ENCODE measurements at places on chromosomes 7 and 10.

GRCh38 chr7:30971440-30971839 lies 7.7 kb downstream of the GHRHR start:
- no peak for DNase-seq

DNA sequence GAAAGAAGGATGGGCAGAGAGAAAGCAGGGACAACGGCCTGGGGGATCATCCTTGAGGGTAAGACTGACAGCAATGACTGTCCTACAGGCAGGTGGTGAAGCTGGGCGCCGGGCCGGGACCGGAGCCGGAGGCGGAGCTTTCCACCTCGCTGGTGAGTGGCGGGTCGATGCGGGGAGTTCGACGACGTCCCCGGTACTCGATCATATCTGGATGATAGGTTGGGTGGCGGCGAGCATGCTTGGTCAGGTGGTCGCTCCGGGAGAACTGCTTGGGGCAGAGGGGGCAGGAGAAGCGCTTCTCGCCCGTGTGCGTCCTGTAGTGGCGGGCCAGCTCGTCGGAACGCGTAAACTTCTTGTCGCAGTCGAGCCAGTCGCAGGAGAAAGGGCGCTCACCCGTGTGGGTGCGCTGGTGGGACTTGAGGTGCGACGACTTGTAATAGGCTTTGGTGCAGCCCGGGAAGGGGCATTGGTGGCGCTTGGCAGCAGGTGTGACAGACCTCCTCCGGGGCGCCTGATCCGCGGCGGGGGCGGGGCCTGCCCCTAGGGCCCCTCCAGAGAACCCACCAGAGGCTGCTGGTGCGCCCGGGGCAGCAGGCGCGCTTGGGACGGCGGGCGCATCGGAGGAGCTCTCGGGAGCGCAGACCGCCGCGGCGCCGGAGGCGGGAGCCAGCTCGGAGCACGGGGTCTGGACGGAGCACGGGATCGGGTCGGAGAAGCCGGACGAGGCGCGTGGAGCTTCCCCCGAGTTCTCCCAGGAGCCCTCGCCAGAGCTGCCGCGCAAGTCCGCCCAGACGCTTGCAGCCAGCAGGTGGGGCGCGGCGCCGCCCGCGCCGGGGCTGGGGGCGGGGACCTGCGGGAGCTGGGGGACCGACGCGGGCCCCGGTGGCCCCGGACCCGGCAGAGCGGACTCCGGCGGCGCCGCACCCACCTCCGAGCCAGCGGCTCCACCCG lies 752 bp downstream of the KLF14 start:
- peak; percentile 31 for DNase-seq

DNA sequence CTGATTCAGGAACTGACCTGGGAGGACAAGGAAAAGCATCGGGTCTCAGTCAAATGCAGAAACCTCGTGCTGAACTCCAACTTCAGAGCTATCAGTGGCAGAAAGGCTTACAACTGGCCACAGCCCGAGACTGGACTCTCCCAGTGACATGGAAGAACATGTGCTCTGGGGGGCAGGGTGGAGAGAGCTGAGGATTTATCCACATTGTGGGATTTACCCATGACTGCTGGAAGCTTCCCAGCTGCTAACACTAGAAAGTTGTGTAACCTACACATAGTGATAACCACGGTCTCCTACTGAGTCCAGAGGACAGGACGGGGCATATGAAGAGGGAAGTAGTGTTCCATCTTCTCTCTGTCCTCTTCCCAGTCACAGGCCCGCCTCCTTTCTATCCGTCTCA lies 103.4 kb downstream of the ITIH5 start:
- DNase-seq, result peak; percentile 20

- no peak for DNase-seq
Measured at GRCh38 chr10:24834869-24835268, 111.2 kb upstream of the ARHGAP21 start.

DNA sequence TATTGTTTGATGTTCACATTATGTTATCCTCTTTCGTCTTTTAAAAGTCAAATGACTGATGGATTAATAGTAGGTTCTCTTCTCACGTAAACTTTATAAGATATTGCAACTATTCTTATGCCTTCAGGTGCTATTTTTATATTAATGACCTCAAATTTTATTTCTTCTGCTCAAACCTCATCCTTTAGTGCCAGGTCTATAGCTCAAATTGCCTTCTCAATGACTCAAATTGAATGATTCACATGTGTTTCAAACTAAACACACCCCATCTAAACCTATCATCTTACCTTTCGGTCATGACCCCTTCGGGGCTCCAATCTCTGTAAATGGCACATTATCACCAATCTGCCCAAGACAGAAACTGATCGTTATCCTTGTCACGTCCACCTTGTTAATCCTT lies 22.0 kb upstream of the LIPF start:
- no peak for DNase-seq

GRCh38 chr10:103154521-103155299 lies 38.4 kb downstream of the NT5C2 start:
- no peak for DNase-seq

DNA sequence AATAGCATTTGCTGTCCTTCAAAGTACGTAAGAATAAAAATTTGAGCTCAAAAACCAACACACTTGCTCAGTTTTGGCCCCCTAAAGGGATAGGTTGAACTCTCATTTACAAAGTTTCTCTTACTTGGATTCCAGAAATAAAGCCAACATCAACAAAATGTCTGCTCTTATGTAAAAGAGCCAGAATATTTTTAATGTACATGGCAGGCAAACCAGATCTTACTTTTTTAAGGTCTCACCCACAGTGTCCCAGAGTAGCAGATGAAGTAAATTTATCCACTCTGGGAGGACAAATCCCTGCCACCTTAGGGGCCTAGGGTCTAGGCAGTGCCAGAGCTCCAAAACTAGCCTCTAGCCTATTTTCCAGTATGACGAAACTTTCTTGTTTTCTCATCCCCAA lies 159.6 kb downstream of the SKAP2 start:
- no peak for DNase-seq

GRCh38 chr10:111706331-111706730 lies 477.2 kb downstream of the GPAM start:
- no peak for DNase-seq

GRCh38 chr7:135930565-135931461 lies 46.3 kb downstream of the MTPN start:
- DNase-seq, result peak; percentile 30

DNA sequence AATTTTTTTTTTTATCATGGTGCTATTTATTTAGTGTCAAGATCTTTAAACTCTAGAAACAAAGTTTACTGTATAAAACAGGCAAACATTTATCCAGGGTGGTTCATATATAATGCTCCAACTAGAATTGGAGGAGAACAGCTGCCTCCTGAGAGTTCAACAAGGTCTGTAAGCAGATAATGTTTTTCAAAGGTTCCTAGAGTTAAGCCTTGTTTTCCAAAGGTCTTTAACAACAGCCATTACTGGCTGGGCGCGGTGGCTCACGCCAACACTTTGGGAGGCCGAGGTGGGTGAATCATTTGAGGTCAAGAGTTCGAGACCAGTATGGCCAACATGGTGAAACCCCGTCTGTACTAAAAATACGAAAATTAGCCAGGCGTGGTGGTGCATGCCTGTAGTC lies 316.7 kb downstream of the CCDC3 start:
- no peak for DNase-seq

DNA sequence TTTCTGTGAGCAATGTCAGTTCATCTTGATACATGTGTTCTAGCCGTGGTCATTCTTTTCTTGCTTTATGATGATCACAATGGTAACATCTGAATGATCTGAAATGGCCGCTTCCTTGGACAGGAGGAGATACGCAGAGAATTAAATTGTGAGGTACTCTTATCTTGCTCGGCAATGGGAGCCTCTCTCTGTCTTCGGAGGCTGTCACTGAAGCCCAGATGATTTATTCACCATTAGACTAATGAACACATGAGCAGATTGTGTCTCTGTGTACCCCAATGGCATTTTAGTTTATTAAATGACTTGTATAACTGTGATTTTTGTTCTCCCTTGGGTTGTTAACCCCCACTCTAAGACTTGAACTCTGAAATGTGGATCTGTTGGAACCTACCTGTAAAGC lies 38.6 kb downstream of the RBM33 start:
- no peak for DNase-seq

- DNase-seq, result no peak
Measured at GRCh38 chr10:126843299-126843934, 61.8 kb upstream of the DOCK1 start.

DNA sequence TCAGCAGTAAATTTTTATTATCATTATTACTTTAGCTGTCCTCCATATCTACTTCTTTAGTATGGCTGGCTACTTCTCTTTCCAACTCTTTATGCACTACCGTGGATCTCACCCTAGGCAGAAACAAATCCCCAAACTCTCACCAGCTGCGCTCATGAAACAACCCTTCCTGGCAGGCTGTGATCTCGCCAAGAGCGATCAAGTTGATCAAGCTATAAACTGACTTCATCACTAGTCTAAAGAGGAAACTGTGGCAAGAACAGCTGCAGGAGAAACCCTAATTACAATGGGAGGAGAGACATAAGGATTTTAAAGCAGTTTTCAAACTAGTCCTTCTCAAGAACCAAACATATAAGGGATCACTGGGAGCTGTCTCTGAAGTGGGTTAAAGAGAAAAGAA lies 160.5 kb upstream of the PRSS58 start:
- DNase-seq, result no peak

DNA sequence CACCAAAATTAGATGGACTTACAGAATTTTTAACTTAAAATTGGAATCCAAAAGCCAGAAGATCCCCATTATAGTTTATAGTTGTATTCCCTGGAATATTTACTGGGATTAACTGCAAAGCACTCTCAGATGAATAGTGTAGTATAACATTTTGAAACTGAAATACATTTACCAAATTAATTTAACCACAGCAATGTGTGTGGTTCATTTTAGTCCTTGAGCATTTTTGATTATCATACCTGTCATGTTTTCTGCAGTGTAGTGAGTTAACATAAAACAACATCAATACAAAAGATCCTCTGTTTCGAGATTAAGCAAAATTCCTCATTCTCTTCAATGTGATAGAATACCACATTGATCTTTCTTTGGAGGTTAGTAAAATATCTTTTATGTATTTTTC lies 3.7 kb downstream of the VIM start:
- peak; percentile 60 for DNase-seq

DNA sequence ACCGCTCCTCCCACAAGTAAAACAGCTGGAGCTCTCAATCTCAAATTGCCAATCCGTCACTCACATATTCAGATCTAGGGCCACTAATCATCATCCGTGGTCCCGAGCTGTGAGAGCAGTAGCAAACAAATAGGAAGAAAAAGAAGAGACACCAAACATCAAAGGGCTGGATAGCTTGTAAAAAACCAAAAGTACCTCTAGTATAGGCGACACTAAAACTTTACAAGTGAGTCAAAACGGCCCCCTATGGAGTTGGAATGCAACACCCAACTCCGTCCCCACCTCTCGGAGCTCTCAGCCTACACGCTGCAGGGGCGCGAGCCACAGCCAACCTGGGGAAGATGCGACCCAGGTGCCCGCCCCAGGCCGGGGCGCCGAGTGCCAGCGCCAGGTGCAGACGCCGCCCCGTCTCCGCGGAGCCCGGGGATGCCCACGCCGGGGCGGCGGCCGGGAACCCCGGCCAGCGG lies 581 bp downstream of the FAM3C start:
- peak; percentile 15 for DNase-seq

- DNase-seq, result no peak
Measured at GRCh38 chr7:137743021-137743420, 103.8 kb downstream of the DGKI start.

DNA sequence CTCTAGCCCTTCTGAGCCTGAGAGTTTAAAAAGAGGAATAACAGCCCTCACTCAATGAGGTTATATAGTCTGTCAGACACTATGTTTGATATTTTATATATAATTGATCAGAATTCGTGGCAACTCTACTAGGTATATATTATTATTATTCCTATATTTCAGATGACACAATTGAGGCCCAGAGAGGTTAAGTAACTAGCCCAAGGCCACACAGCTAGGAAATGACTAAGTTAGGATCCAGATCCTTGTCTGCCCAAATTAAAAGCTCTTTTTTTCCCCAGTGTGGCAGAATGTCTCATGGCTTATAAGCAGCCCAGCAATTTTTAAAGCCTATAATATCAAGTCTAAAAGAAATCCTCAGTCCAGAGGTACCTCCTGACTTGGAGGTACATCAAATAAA lies 1119.9 kb upstream of the AUTS2 start:
- DNase-seq, result no peak

- DNase-seq, result no peak
Measured at GRCh38 chr10:89845541-89846280, 144.3 kb downstream of the KIF20B start.

GRCh38 chr10:71705582-71705981 lies 14.0 kb downstream of the C10orf105 start:
- no peak for DNase-seq

- peak; percentile 76 for DNase-seq
Measured at GRCh38 chr7:30740417-30741181, 11.3 kb upstream of the INMT start.

DNA sequence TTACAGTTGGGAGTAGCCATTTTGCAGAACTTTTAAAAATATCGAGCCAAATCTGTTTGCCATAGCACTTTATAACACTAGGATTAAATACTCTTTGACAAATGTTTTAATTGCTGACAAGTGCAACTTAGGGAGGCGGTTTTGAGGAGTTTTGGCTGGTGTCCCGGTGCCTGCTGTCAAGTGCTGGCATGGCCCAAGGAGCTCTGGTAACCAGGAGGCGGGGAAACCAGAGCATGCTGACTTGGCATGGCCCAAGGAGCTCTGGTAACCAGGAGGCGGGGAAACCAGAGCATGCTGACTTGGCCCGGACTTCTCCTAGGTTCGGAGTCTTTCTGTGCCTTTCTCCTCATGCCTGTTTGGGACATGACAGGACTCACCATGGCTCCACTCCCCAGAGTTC lies 30.8 kb upstream of the ZNF32 start:
- no peak for DNase-seq

DNA sequence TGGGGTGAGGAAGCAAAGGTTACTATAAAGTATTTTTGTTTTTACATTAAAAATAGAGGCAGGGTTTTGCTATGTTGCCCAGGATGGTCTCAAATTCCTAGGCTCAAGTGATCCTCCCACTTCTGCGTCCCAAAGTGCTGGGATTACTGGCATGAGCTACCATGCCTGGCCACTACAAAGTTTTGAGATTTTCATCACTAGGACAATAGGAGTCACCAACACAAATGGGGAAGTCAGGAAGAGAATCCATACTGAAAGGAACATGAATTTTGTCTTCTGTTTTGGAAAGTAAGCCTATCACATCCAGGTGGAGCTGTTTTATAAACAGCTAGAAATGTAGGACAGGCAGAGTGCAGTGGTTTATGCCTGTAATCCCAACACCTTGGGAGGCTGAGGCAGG lies 20.0 kb upstream of the CAPZA2 start:
- peak; percentile 61 for DNase-seq

DNA sequence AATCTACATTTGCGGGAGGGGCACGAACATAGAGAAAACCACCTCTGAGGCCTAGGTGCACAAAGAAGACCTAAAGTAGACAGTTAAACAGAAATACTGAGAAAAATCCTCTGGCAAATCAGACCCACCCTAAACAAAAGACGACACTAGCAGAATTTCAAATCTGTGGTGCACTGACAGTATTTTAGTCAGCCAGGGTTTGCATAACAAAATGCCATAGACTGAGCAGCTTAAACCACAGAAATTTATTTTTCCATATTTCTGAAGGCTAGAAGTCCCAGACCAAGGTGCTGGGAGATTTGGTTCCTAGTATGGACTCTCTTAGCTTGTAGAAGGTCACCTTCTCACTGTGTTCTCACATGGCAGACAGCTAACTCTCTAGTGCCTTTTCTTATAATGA lies 26.3 kb downstream of the IPMK start:
- no peak for DNase-seq
